ENCODE measurements at places on chromosomes 11 and 22. TPM values are rescaled to one million over a fixed set of nuclear protein-coding genes. Genes with fewer than 3 reads are reported as not detected.

Gene ANO5
- 14.8 TPM for total RNA-seq

Gene C1QTNF4
- 18.5 TPM for total RNA-seq

Gene EFCAB6
- 15.9 TPM for total RNA-seq

Gene SLC37A2
- 2.5 TPM for total RNA-seq

Gene PLAAT3
- total RNA-seq: 31.5 TPM

Gene ADM2
- 1.5 TPM for total RNA-seq

Gene CRYAB
- 492 TPM for total RNA-seq

Gene SLN
- 136 TPM for total RNA-seq

Gene SYT8
- 9.7 TPM for total RNA-seq

Gene PRRG4
- total RNA-seq: 1.4 TPM

Gene OR51B5
- 0.99 TPM for total RNA-seq

Gene CLTCL1
- total RNA-seq: 21.1 TPM

Gene C11orf52
- 1.3 TPM for total RNA-seq

Gene OMP
- not detected for total RNA-seq

Gene MEI1
- 0.82 TPM for total RNA-seq

Gene MS4A14
- total RNA-seq: not detected

Gene PTPN5
- total RNA-seq: 3.8 TPM

Gene SCN3B
- 38.5 TPM for total RNA-seq

Gene CATSPER1
- total RNA-seq: not detected
